ENCODE measurements at places on chromosomes 12 and 14.

- no peak for DNase-seq
These were observed 205.1 kb upstream of the FSCB start for GRCh38 chr14:44712024-44712815.

DNA sequence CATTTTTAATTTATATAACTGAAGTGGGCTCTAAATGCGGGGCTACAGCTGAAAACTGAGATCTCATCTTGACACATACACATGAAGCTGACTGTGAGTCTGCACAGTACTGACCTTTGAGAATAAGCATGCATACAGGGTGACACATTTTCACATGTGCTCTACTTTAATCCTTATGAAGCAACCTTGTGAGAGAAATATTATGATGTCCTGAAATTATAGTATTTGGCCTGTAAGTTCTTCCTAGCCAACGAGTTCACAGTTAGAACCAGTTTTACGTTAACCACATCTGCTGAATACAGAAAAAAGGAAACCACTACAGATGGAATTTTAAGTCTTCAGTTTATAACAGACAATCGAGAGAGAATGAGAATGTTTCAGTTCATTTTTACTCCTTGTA lies 70.3 kb downstream of the SPPL3 start:
- DNase-seq: no peak

DNA sequence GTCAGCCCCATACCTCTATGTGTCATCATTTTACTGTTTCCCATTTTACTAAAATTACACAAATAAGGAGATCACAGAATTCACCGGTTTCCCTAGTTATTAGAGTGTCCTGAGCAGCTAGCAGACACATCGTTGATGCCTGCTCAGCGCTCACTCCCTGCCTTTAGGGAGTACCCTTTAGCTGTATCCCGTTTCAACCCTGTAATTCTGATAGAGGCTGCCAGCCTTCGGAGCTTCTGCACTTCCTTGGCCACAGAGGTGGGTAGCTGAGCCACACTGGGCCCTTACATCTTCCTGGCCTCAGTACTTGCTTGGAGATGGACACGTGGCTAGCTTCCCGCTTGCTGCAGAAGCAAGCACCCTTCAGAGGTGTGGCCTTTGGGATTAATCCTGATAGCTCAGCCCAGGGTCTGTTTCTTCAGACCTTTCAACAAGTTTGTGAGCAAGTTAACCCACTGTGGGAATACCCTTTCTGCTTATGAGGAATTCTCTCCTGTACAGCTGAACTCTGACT lies 14.3 kb upstream of the FBXW8 start:
- DNase-seq: no peak

GRCh38 chr14:92632546-92633273 lies 115.7 kb downstream of the LGMN start:
- no peak for DNase-seq

- no peak for DNase-seq
These were observed 5.9 kb upstream of the SDS start for GRCh38 chr12:113409462-113410124.

DNA sequence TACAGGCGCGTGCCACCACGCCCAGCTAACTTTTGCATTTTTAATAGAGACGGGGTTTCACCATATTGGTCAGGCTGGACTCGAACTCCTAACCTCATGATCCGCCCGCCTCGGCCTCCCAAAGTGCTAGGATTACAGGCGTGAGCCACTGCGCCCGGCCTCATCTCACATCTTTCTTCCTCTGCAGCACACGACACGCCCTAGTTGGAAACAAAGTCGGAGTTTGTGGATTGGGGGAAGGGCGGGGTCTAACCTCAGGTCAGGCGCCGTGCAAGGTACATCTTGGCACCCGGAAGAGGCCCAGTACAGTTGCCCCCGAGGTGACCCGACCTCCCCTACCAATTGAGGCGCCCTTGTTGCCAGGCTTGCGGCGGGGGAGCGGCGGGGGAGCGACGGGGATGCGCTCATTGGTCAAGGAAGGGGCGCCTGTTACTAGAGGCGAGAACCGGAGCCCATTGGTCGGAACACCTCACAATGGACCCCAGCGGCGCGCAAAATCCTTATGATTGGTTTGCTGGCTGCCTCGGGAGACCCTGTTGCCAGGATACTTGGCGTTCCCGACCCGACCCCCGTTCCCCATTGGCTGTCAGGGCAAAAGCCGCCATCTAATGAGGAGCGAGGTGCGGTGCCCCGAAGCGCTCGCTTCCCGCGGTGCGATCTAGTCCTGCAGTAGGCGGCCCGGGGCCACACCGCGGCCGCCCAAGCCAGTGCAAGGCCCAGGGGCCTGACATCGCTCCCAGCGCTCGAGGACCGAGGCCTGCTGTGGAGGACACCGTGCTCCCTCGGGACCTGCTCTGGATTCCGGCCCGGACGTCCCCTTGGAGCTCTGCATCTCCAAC lies at the start of gene REC8:
Gene REC8, plus strand, starts transcription at position 659 of the 839 bp plus-strand sequence. CDS start 473 bp downstream, outside the sequence.
- DNase-seq: peak; percentile 78

DNA sequence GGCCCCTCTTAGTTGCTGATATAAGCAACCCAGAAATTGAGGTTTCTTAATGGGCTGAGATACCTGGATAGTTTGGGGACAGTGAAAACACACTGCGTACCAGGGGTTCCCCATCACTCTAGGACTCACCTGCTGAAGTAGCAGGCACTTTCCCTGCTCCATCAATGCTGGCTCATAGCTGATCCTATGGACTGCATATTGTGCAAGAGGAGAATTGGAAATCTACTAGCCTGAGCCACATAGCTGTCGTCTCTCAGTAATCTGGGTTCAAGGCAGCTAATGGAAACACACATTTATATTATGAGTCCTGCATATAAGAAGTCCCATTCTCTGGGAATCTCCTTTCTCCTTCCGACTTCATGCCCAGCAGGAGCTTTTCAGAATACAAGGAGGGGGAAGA lies 7.3 kb upstream of the DUSP6 start:
- DNase-seq: no peak

- no peak for DNase-seq
These were observed 137.0 kb upstream of the LMNTD1 start for GRCh38 chr12:25689996-25690501.

DNA sequence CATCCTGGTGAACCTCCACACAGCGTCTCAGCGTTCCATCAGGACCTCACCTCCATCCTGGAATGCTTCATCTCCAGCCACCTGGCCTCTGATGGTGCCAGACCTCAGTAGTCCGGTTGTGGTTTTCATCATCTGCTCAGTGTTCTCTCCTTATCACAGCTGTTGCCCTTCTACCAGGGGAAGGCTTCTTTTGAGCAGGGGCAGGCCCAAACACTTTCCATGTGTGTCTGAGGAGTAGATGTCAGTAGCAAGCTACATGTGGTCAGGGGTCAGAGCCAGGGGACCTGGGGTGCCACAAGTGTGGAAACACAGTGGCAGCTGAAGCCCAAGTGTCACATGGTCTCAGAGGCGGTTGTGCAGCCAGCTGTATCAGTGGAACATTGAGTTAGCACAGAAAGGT lies 30.2 kb upstream of the FGD4 start:
- no peak for DNase-seq

DNA sequence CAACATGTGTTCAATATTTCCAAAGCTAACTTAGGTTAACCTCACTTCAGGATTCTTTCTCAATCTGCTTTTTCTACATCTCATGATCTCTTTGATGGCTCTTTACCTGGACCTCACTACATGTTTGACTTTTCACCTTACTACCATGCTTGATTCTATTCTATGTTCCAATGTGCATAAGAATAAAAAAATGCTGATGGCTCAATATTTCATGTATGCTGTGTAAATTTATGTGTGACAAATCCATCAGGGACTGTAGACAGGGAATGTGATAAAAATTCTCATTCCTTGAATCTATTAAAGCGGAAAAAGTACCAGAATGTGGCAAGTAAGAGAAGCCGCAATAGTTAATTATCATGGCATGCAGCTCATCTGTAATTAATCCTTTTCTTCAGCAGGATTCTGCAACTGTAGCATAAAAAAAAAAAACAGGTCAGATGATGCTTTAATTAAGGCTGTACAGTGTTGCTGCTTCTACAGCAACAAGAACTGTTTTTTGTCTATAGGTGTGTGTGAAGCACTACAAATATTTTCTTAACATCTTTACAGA lies 276.9 kb upstream of the PRKD1 start:
- no peak for DNase-seq

GRCh38 chr12:121989276-121990113 lies 32.2 kb upstream of the BCL7A start:
- DNase-seq: no peak

DNA sequence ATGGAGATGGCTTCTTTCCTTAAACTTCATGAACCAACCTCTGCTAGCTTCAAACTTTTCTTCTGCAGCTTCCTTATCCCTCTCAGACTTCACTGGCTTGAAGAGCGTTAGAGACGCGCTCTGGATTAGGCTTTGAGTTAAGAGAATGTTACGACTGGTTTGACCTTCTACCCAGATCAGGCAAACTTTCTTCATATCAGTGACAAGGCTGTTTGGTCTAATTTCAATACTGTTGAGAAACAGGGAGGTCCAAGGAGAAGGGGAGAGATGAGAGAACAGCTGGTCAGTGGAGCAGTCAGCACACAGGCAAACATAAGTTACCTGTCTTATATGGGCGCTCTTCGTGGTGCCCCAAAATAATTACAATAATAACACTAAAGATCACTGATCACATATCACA lies 14.9 kb downstream of the SCAF11 start:
- no peak for DNase-seq

DNA sequence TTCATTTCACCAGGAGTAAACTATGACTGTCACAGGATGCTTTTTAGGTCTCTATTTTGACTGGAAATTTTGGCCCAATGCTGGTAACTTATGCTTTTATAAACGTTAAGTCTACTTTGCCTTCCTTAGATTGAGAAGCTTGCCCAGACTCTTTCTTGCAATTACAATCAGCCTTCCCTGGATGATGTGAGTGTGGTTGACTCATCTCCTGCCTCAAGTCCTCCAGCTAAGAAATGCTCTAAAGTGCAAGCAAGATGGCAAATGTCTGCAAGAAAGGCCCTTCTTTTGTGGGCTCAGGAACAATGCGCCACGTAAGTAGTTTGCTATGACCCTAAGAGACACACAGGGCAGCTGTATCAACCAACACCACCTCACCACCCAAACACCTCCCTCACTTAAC lies 96.9 kb downstream of the SYNE2 start:
- DNase-seq: no peak

DNA sequence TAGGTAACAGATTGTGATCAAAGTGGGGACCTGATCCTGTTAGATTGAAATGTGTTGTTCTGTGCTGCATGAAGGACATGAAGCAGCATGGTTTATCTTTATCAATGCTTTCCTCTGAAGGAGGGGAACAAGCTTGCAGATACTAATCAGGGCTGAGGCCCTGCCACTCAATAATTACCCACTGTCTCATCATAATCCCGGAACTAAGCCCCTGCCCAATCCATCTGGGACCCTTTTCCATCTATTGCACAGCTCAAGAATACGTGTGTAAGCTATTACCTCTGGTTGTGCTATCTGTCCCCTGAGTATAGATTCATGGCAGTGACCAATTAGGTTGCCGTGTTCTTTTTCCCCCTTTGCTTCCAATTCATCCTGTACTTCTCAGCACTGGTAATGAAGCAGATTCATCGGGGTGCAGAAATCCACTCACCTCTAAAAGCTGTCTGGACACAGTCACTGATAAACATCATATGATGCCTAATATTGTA lies 67.8 kb downstream of the OTX2 start:
- no peak for DNase-seq

DNA sequence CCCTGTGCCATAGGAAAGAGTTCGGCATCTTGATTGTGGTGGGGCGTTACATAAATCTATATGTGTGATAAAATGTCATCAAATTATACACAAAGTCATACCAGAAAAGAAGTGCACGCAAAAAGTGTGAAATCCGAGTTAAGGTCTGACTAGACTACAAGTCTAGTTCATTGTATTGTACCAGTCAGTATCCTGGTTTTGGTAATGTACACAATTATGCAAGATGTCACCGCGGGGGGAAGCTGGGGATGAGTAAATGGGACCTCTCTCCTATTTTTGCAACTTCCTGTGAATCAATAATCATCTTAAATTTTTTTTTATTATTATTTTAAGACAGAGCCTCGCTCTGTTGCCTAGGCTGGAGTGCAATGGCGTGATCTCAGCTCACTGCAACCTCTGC lies 43.2 kb upstream of the BCL11B start:
- no peak for DNase-seq

All from T-cell (primary cell).